ENCODE measurements at places on chromosomes 16 and 17.

DNA sequence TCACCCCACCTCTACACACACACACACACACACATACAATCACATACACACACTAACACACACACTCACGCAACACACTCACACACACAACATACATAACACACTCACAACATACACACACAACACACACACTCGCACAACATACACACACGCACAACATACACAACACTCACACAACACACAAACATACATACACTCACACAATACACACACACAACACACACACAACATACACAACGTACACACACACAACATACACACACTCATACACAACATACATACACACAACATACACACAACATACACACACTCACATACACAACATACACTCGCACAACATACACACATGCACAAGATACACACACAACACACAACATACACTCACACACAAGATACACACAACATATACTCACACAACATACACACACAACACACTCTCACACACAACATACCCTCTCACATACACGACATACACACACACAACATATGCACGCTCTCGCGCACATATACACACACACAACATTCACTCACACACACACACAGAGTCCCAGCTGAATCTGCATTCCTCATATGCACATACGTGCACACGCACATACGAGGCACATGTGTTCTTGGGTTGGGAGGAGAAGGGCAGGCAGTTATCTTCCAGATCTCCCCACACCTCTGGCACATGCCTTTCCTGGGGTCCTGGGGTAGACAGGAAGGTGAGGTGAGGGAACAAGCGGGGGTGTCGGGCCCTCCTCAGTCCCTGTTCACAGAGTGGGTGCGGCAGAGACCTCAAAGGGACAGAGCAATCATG is 1.1 kb downstream of the ASGR2 start:
- peaks cover 3% of the 10 kb centered on the region for H3K27me3 ChIP-seq
- H3K4me1 ChIP-seq, result peaks cover 15% of the 10 kb centered on the region
- H3K4me3 ChIP-seq, result no peak overlapping the region
- DNase-seq, result no peak
- H3K27ac ChIP-seq, result no peak overlapping the region

GRCh38 chr17:70072546-70073309 is 2.3 kb upstream of the KCNJ16 start:
- H3K27me3 ChIP-seq, result no peaks in the 10 kb centered on the region
- H3K4me3 ChIP-seq, result no peak overlapping the region
- no peak for DNase-seq
- H3K27ac ChIP-seq, result no peak overlapping the region
- H3K36me3 ChIP-seq, result no peaks in the 10 kb centered on the region

DNA sequence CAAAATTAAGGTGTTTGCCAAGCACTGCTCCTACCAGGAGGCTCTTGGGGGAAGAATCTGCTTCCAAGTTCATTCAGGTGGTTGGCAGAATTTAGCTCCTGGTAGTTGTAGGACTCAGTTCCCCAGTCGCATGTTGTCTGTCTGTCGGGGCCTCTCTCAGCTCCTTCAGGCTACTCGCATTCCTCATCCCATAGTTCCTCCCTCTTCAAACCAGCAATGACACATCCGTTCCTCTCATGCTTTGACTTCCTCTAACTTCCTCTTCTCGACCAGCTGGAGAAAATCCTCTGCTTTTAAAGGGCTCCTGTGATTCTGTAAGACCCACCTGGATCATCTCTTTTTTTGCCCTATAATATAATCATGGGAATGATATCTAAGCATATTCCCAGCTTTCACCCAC is 108.1 kb downstream of the PMP22 start:
- H3K27ac ChIP-seq, result no peak overlapping the region
- H3K4me1 ChIP-seq, result no peaks in the 10 kb centered on the region
- no peak overlapping the region for H3K4me3 ChIP-seq
- no peaks in the 10 kb centered on the region for H3K36me3 ChIP-seq

GRCh38 chr17:5234645-5235576 is at the start of gene SCIMP:
Gene SCIMP (minus strand): TSS chr17:5234860. CDS start chr17:5234755, 105 bp downstream.
- H3K4me1 ChIP-seq, result peaks cover 15% of the 10 kb centered on the region
- no peak for DNase-seq

DNA sequence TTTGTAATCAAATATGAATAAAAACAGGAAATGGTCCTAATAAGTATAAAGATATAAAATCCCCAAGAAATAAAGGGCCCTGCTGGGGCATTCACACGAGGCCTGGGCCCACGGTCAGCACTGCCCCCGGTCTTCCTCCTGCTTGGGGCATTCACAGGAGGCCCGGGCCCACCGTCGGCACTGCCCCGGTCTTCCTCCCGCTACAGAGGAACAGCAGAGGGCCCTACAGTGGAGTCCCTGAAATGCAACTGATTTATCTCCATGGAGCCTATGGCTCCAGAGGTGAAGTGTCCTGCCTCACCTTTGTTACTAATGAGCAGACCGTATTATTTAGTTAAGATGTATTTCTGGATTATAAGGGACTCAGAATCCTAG is 46.5 kb downstream of the MAP1LC3B start:
- H3K4me1 ChIP-seq, result peaks cover 10% of the 10 kb centered on the region
- no peak overlapping the region for H3K4me3 ChIP-seq
- no peaks in the 10 kb centered on the region for H3K36me3 ChIP-seq
- peaks cover 53% of the 10 kb centered on the region for H3K27me3 ChIP-seq

DNA sequence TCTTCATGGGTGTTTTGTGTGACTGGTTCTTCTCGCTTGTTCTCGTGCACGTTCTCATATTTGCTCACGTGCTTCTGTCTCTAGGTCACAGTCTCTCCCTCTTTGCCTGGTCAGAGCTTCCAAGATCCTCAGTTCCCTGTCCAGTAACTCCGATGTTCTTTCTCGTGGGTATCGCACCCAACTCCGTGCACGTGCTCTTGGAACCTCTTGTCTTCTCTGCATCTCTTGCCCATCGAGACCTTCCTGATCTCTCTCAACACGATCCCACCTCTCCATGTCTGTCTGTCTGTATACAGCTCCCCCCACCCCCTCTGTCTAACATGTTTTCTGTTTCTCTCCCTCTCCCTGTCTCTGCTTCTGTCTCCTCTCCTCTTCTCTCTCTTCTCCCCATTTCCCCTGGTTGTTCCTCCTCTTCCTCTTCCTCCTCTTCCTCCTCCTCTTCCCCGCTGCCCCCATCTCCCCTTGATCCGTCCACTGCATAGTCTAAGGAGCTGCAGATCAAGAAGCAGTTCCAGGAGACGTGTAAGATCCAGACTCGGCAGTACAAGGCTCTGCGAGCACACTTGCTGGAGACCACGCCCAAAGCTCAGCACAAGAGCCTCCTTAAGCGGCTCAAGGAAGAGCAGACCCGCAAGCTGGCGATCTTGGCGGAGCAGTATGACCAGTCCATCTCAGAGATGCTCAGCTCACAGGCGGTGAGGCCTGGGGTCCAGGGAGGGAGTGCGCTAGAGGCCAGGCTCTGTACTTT is 6.1 kb downstream of the HIRIP3 start:
- no peaks in the 10 kb centered on the region for H3K27me3 ChIP-seq
- peaks cover 8% of the 10 kb centered on the region for H3K4me1 ChIP-seq
- peaks cover 40% of the 10 kb centered on the region for H3K36me3 ChIP-seq
- H3K4me3 ChIP-seq, result no peak overlapping the region
- no peak for DNase-seq

DNA sequence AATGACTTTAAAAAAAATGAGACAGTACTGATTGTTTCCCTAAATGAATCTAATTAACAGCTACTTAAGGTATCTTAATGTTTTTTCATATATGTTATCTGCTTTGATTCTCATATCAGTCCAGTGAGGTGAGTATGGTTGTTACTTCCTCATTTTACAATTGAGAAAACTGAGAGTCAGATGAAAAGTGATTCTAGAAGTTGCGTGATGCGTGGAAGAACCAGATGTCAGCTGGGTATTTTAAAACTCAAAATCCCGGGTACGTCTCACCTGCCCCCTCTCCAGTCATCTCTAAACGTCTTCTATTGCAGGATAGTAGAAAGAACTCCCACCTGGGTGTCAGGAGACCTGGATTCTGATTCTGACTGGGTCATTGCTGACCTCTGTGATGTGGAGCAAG is 89.2 kb downstream of the MAP2K6 start:
- DNase-seq, result no peak
- no peaks in the 10 kb centered on the region for H3K36me3 ChIP-seq
- H3K27me3 ChIP-seq, result no peaks in the 10 kb centered on the region
- no peak overlapping the region for H3K4me3 ChIP-seq
